ENCODE measurements at places on chromosomes 6 and 20. TPM values are rescaled to one million over a fixed set of nuclear protein-coding genes. Genes with fewer than 3 reads are reported as not detected.

- ATAC-seq = peak; percentile 33
Measured at GRCh38 chr6:3252369-3252768, 6.4 kb upstream of the PSMG4 start.

DNA sequence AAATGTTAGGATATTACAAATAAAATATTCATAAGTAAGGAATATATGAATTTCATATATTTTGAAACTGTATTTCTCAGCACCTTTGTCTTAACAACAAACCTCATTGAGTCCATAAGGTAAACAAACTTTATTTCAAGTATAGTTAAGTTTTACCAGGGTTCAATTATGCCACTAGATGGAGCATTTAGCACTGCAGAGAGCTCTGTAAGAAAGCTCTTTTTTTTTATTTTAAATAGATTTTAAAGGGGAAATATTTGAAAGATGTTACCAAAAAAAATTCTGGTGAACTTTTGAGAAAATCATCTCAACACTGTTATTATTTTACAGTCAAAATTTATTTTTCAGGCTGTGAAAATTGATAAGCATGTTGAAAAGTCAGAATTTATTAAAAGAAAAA lies 955.2 kb upstream of the EYS start:
- no peak for ATAC-seq

DNA sequence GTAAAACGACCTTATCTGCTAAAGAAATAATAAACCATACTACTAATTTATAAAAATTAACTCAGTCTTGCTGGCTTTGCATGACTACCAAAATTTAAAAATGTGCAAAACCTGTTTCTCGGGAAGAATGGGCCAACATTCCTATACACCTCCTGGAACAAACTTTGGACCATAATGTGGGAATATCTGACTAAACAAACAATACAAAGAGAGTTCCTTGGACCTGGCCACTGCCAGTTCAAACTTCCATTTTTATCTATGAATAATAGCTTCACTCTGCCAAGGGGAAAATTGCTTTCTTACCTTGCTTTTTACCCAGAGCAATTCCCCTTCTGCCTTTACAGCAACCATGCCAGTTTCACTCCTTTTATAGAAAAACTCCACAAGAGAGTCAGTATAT lies 38.7 kb upstream of the POU5F1 start:
- ATAC-seq = no peak

- peak; percentile 19 for ATAC-seq
Measured at GRCh38 chr6:32114796-32115195, 5.7 kb upstream of the TNXB start.

The NR2E1 gene
- total RNA-seq = not detected

The TRIM10 gene
- not detected for total RNA-seq
